Activated CD4-positive, alpha-beta T cell treated with anti-CD3 and anti-CD28 coated beads, Interleukin-2, amount 50 U/mL, for 1 hour (primary cell): ENCODE measurements at places on chromosomes 6 and 20.

DNA sequence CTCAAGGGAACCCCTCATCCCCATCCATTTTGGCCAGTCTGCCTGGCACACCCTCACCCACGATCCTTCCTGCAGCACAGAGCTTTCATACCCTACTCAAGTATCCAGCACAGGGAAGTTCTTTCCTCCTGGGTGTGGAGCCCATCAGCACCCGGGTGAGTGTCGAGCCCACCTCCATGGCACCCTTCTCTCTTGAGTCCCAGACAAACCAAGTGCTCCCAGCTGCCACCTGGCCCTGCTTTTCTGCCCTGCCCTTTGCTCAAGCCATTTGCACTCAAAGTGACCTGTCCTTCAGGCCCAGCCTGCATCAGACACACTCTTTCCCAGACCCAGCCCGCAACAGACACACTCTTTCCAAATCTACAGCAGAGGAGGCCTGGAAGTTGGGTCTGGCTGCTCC is 257.2 kb downstream of the DLL1 start:
- no peak for DNase-seq

- DNase-seq, result no peak
These were observed 376.1 kb downstream of the UTRN start for GRCh38 chr6:144661116-144661806.

GRCh38 chr20:39032997-39033396 is 70.9 kb downstream of the DHX35 start:
- DNase-seq, result no peak

GRCh38 chr20:12882832-12883506 is 125.8 kb upstream of the SPTLC3 start:
- no peak for DNase-seq

- DNase-seq, result no peak
These were observed 124.3 kb upstream of the TMEM170B start for GRCh38 chr6:11413117-11413687.

- no peak for DNase-seq
These were observed 557.8 kb upstream of the SLC35B3 start for GRCh38 chr6:8993111-8993510.

GRCh38 chr6:38480036-38480435 is 159.7 kb downstream of the BTBD9 start:
- no peak for DNase-seq

DNA sequence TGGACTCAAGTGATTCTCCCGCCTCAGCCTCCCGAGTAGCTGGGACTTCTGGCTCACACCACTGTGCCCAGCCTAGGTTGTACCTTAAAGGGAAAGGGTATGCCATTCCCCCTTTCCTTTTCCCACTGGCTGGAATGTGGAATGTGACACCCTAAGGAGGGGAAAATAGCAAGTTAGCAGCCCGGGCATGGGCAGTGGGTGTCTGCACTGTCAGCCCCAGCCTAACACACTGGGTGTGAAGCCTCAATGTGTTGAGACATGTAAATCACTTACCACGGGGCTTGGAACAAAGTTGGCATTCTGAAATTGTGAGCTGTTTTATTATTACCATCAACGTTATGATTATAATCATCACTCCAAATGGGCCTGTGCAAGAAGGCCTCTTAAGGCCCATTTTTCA is 80.8 kb upstream of the PTPN1 start:
- DNase-seq, result no peak

GRCh38 chr6:2773449-2773848 is 8.3 kb downstream of the WRNIP1 start:
- DNase-seq, result no peak

GRCh38 chr6:82441047-82441855 is 77.6 kb downstream of the TPBG start:
- no peak for DNase-seq

GRCh38 chr6:10485406-10485805 is 35.7 kb upstream of the GCNT2 start:
- DNase-seq, result no peak

DNA sequence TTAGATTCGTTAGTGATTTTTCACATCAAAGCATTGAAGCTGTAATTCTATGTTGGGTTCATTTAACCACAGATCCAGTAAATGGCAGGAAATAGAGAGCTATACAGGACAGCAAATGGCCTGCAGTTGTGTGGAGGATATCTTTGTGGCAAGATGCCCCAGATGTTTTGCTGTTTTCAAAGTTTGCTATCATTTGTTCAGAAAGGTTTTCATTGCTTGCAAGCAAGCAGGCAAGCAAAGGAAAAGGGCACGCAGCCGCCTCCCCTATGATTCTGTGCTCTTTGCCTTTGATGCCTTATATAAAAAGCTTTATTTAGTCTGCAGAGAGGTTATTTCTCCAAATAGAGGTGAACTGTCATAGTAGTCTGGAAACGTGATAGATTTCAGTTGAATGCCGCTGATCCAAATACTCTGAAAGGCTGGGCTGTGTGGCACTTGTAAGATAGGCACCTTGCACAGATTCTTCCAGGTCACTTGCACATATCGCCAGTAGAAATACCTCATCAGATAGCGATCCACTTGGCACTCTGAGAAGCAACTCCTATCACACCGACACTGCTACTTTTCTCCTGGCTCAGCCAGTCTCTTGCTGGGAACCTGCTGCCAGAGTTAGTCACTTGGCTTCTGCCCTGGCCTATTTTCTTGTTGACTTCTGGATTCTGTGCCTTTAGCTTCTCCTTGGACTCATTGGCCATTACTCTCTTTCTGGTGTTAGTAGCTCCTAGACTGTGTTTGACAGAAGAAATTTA is 66.4 kb downstream of the UTRN start:
- DNase-seq, result peak; percentile 22

DNA sequence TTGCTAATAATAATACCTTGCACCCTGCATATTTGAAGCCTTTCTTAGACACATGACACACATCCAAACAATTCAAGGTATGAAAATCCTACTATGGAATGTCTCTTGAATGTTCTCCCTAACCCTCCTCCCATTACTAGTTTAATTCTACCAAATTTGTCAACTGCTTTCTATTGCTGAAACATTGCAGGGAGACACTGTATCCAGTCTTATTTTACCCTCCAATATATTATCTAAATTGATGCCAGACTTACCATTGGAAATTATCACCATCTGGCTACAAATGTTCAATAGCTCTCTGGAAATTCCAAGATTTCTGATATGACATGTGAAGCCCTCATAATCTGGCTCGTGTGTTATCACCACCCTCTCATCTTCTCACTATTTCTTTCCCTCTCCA is 1027.3 kb upstream of the CITED2 start:
- no peak for DNase-seq

DNA sequence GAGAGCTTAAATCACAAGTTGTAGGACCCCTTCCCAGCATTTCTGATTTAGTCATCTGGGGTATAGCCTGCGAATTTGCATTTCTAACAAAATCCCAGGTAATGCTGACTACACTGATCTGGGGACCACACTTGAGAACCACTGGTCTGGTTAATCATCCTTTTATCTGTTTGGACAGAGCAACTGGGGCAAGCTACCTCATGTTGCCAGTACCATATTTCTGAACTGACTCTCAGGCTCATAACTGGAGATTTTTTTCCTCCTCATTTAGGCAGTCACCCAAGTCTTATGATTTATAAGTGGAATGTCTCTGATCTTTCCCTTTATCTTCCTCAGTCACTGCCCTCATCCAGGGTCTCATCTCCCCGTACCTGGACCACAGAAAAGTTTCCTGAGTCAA is 12.0 kb upstream of the GTF3C6 start:
- DNase-seq, result no peak

GRCh38 chr6:6494677-6495076 is 93.8 kb upstream of the LY86 start:
- DNase-seq, result no peak

DNA sequence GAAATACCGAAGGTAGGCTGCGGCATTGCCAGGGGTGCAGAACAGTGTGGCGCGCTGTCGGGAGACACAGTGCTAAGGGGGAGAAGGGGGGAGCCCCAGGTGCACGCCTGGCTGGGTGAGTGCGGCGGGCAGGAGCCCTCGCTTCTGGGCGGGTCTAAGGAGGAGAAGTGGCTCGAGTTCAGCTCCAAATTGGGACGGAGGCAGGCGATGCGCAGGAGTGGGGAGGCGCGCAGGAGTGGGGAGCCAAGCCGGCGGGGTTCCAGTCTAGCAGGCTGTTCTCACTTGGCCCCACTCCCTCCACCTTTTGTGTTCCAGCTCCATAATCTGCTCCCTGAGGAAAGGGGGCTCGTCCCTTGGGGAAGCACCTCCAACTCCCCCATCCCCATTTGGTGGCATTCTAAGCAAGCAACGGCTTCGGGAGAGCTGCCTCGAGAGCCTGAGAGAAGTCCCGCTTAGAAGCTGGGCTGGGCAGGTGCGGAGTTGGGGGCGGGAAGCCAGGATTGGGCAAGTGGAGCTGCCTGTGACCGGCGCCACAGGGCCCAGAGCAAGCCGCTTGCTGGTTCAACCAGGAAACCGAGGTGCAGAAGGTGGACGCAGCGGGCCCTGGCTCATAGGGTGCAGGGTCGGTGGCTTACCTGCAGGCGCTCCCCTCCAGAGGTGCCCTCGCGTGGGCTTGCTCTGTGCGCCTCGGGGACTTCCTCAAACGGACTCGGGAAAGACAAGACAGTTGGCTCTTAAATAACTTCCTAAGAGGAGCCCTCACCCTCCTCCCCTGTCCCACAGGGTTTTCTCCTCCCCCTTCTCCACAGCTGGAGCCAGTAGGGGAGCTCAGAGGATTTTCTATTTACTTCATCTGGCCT is at the start of gene F13A1:
TSS of gene F13A1 (minus strand) at position 711 of the 860 bp plus-strand sequence. CDS start 1,998 bp downstream, outside the sequence.
- no peak for DNase-seq

- DNase-seq, result no peak
These were observed 33.7 kb downstream of the GCNT2 start for GRCh38 chr6:10554826-10555225.

GRCh38 chr6:140043357-140043756 is 668.9 kb upstream of the CITED2 start:
- DNase-seq, result no peak

DNA sequence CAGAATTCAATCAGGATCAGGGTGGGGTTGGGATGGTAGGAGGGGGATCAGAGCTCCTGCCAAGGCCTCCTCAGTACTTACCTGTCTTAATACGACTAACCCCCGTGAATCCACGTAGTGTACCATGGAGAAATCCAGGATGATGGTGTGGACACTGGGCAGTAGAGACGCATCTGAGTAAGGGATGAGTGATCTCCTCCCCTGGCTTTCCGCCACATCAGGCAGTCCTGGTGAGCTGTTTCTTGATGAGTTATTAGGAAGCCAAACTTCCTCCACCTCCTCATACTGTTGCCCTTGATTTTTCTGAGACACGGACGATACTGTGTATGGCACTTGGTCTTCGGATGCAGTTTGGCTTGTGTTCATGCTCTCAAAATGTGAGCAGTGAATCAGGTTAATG is 34.2 kb upstream of the SRPK1 start:
- DNase-seq, result no peak

DNA sequence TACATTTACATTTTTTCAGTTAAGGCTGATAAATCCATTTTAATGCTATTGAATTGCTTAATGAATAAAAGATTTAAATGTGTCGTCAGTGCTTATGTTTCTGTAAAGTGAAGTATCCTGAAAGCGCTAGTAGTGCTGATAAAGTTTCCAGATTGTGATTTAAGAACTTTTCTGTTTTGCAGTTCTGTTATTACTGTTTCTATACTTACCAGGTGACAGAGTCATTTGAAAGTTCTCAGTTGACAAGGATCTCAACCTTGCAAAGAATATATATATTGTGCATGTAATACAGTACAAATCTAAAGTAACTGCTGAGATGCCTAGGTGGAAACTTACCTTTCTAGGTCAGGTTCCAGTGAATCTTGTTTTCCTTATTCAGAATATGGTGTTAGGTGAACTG is 201.8 kb downstream of the ARID1B start:
- DNase-seq, result no peak

GRCh38 chr6:167580619-167580911 is 246.1 kb upstream of the AFDN start:
- DNase-seq, result no peak

GRCh38 chr20:35166242-35166830 is 5.5 kb upstream of the PROCR start:
- DNase-seq, result no peak

DNA sequence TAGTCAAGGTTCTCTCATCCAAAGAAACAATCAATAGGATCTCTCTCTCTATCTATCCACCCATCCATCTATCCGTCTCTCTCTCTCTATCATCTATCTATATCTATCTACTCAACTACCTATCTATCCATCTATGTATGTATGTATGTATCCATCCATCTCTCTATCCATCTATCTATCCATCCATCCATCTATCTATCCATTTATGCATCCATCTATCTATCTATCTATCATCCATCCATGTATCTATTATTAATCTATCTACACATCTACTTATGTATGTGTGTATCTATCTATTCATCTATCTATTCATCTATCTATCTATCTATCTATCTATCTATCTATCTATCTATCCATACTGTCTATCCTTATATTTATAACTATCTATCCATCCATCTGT is 99.3 kb downstream of the FNDC1 start:
- no peak for DNase-seq

- DNase-seq, result no peak
These were observed 23.0 kb downstream of the ZNF217 start for GRCh38 chr20:53570446-53571276.

GRCh38 chr6:94278146-94278545 is 858.8 kb upstream of the EPHA7 start:
- no peak for DNase-seq

- no peak for DNase-seq
These were observed 12.2 kb upstream of the LAMA2 start for GRCh38 chr6:128870746-128871145.

DNA sequence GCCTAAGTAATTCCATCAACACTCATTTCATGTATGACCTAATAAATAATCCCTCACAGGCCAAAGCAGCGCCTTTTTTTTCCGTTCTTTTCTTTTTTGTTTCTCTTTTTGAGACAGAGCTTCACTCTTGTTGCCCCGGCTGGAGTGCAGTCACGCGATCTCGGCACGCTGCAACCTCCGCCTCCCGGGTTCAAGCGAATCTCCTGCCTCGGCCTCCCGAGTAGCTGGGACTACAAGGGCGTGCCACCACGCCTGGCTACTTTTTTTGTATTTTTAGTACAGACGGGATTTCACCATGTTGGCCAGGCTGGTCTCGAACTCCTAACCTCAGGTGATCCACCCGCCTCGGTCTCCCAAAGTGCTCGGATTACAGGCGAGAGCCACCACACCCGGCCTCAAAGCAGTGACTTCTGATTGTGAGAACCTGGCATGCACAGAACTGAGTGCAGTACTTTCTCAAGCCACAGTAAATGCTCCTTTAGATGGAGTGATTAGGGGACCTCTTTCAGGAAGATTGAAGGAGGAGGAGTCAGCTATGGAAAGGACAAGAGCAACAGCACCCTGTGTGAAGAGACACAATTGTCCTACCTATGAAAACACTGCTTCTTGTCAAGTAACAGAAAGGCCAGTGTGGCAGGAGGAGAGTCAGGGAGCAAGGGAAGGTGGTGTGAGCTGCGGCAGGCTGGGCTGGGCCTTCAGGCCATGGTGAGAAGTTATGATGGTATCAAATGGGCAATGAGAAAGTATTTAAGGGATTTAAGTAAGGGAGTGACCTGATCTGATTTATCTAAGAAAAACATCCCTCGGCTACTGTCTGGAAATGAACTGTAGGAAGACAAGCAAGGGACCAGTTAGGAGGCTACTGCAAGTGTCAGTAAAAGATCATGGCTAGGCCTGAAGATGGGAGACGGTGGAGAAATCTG is 1.7 kb upstream of the SCAF8 start:
- DNase-seq, result no peak

GRCh38 chr6:146598772-146599405 is at the start of gene ADGB:
ADGB (plus strand) TSS chr6:146598972; CDS start chr6:146599041, 69 bp downstream.
- no peak for DNase-seq

- DNase-seq, result no peak
These were observed 24.6 kb downstream of the MANBAL start for GRCh38 chr20:37314099-37314498.

GRCh38 chr6:149446791-149447376 is 37.9 kb downstream of the ZC3H12D start:
- no peak for DNase-seq
